ENCODE measurements at places on chromosomes 16 and 17.

DNA sequence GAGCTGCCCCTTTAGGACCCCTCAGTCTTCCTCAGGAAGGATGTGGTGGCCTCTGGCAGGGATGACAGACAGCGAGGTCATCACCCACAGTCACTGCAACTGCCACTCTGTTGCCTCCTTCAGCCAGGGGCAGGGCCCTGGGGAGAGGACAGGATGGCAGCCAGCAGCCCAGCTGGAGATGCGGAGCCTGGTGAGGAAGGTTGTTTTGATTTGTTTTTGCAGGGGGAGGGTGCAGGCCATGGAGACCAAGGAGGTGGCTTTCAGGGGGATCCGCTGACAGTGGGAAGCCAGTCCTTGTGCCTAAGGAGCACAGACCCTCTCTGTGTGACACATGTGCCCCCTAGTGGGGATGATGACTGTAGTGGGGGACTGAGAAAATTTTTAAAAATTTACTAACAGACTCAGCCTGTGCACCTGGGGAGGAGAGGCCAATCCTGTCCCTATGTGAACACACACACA, 7.4 kb downstream of the PRCD start:
- peak; percentile 61 for DNase-seq

DNA sequence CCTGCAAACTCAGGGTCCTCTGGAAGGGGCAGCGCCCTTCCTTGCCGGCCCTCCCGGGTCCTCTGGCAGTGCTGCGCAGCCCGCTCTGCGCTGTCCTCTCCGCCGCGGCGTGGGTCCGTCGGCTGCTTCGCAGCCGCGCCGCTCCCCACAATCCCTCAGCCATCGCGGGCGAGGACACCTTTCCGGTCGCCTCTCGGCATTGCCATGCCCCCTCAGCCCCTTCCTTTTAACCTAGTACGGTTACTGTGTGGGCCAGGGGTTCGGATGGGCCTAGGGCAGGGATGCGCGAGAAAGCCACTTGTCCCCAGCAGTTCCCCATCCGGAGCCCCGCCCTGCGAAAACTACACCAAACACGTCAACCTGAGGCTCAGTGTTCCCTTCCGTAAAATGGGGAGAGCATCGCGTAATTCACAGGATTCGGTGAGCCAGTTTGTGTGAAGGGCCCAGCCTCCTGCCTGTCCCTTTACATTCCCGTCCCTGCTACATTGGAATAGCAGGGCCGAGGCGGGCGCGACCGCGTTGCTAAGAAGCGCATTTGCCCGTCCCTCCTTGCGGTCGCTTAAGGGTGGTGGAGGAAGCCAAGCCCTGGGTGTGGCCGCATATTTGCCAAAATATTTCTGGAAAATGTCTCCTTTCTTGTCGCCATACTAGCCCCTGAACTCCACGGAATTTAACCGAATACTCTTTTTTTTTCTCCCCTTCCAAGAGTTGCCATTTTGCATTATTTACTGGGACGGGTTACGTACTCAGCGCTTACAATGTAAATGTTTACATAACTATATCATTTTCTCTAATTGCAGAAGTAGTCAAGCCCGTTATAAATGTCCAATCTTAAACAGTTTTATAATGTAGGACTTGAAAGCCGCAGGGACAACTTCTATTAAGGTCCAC, 13.2 kb downstream of the COPZ2 start:
- peak; percentile 44 for DNase-seq

DNA sequence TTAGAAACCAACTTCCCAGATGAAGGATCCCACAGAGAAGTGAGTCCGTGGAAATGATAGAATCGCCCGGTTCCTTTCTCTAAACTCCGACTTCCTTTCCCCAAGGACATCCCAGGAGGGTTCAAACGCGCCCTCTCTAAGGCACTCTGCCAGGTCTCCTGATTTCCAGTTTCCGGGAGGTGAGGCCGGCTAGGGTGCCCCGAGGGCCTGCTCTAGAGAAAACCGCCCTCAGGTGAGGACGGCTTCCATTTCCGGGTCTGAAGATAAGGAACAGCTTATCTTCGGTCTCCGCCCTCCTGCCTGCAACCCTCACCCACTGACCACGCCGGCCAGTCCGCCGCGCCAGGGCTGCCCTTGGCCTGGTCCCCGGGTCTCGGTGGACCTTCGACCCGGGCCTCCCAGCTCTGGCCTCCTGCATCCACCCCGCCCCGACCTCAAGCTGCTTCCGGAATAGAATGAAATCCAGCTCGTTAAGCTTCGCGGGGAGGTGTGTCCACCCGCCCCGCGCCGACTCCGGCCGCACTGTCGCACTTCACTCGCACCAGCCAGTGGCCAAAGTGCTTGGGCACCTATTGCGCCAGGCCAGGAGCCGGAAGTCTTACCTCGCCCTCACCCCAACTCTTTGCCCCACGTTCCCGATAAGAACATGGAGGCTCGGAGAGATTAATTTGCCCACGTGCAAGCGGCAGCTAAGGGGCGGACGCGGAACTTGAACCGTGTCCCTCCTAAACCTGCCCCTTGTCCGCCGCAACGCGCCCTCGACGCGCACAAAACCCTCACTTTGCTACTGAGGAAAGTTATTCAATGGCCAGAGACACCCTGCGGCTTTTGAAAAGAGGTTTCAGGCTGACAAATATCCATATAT, 836 bp upstream of the MMP15 start:
- peak; percentile 40 for DNase-seq

DNA sequence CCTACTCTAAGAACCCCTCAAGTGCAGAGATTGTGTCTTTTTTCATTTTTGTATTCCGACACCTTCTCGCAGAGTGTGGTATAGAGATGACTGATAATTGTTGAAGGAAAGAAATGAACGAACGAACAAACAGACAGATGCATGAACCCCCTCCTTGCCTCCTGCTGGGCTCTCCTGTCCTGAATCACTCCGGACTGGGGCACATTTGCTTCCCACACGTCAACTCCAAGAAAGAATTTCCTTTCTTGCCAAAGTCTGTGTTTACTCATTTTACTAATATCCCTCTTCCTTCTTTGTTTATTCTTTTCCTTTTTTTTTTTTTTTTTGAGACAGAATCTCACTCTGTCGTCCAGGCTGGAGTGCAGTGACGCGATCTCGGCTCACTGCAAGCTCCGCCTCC, 37.5 kb upstream of the BHLHA9 start:
- DNase-seq = no peak

GRCh38 chr17:19569785-19570543, 36.3 kb downstream of the SLC47A1 start:
- DNase-seq = no peak

- DNase-seq = no peak
Measured at GRCh38 chr16:239948-240277, 5.3 kb downstream of the FAM234A start.

- peak; percentile 65 for DNase-seq
Measured at GRCh38 chr17:4043862-4044261, 79.6 kb upstream of the ATP2A3 start.

DNA sequence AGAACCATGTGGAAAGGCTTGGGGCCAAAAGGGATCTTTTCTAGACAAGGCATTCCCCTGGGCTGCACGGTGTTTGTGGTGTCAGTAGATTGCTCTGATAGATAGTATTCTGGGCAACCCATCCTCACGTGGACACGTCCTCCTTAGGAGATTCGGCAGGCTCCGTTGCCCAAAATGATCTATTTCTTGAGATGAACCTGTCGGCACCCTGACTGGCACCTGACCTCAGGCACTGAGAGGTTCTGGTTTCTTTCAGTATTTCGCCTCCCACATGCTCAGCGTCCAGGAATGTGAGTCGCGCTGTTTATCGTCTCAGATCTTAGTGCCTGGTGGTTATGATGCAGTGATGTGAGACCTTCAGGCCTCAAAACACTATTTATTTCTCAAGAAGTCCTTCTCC, 89.7 kb downstream of the MARCHF10 start:
- DNase-seq = no peak

GRCh38 chr17:12619459-12620199, 46.1 kb upstream of the MYOCD start:
- DNase-seq = no peak

- no peak for DNase-seq
Measured at GRCh38 chr17:75691371-75691791, 24.2 kb downstream of the SAP30BP start.

GRCh38 chr16:2512735-2513404, 882 bp upstream of the ATP6V0C start:
- no peak for DNase-seq

- no peak for DNase-seq
Measured at GRCh38 chr17:45029096-45029495, 22.3 kb downstream of the DCAKD start.

- no peak for DNase-seq
Measured at GRCh38 chr17:50039058-50039457, 16.9 kb upstream of the ITGA3 start.

- DNase-seq = no peak
Measured at GRCh38 chr17:64411999-64412771, 21.5 kb upstream of the PECAM1 start.

DNA sequence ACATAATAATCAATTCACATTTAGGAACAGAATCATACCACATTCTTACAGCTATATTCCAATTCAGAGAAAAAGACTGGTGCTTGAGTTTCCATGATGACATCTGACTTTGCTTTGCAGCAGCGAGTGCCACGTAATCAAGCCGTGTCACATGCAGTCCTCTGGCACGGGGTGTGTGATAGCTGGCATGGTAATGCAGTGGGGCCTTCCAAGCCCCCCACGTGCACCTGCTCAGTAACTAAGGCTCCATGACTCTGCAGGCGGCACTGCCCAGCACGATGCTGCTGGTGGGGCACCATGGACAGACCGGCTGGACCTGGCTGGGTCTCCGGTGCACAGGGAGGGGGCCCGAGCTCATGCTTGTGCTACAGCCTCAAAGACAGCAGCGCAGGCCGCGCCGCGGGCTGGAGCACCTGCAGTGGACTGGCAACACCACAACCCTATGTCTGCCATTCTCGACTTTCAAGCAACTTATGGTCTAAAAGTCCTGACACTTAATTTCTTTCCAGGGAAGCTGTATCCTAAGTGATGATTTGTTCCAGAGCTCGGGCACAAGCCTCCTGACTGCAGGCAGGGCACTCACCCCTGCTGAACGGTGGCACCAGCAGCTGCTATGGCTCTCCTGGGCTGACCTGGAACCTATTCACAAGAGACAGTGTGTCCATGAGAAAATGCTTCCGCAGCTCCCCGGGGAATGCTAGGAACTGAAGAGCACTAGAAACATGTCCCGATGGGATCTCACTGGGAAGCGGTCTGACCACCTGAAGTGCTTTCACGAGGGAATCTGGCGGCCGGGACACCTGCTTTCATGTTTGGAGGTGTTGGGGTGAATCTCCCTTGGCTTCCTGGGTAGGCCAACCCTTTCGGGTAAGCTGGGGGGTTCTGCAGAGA, 99.5 kb upstream of the DNAH17 start:
- no peak for DNase-seq

Measured in CD4-positive, alpha-beta memory T cell (primary cell).